KBM-7 (cell line): ENCODE measurements at places on chromosomes 7 and 10.
A peak's percentile ranks its signal among the peaks of the same experiment; 100 is the strongest.

- no peak for DNase-seq
These were observed 2.8 kb downstream of the EFCAB10 start for GRCh38 chr7:105578496-105578895.

- DNase-seq, result no peak
These were observed 148.4 kb downstream of the TNS3 start for GRCh38 chr7:47433564-47433895.

DNA sequence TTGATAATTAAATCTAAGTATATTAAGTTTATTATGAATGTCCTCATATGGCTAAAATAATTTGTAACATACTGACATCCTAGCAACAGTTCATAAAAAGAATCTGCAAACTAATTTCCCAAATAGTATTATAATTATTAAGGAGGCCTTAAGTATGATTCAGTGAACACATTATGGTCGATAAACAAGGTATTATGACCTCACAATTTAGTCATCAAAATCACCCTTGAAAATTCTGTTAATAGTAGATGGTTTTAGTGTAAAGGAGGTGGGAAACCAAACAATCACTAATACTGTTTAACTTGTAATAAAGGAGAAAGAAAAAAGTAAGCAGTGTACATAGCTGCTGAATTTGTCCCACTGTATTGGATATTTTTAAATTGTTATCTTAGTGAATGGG, 2.1 kb downstream of the ETV1 start:
- DNase-seq, result no peak

DNA sequence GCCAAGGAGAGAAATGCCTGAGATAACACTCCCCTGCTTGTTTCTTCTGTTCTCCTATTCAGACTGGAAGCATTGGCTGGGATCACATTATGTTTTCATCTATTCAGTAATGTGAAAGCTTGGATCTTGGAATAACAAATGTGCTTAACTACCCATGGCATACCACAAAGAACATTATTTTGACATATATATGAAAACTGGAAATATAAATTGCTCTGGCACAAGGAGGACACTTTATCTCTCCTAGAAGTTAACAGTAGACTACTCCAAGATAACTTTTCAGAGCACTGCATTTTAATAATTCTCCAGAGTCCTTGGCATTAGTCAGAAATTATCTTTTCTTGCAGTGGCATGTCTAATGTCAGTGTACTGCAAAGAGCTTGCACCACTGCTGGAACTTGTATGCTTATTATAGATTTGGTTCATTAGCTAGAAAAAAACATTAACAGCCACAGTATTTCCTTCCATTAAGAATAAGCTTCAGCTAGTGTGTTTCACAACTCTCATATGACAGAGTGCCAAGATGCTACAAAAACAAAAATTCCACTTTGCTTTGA, 169.3 kb upstream of the LRRN3 start:
- DNase-seq, result no peak

DNA sequence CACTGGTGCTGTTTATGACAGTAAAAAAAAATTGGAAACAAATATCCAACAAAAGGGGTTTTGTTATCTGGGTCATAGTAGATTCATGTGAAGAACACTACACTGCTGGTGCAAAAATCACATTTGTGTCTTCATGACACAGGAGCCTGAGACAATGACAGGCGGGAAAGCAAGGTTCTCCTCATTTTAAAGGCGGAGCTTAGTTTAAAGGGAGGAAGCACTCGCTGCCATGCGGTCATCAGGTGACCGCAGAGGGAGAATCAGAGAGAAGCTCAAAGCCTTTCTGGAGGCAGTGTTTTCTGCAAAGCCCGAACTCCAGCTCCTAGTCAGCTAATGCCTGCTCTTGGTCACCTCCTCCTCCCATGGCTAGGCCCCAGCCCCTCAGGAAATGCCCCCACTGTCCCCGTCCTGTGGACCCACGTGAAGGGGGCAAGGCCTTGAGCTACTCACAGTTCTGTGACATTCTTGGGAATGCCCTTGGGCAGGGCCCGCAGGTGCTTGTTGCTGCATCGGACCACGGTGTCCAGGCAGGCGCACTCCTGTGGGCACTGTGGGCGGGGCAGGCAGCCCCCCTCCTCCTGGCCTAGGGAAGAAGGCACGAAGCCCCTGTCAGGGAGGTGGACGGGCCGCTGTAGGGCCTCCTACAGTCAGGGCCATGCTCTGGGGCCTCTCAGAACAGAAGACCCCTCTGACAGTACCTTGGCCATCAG, 146.1 kb downstream of the SLIT1 start:
- peak; percentile 66 for DNase-seq

- DNase-seq, result no peak
These were observed 1247.4 kb upstream of the SORCS1 start for GRCh38 chr10:108411894-108412293.

DNA sequence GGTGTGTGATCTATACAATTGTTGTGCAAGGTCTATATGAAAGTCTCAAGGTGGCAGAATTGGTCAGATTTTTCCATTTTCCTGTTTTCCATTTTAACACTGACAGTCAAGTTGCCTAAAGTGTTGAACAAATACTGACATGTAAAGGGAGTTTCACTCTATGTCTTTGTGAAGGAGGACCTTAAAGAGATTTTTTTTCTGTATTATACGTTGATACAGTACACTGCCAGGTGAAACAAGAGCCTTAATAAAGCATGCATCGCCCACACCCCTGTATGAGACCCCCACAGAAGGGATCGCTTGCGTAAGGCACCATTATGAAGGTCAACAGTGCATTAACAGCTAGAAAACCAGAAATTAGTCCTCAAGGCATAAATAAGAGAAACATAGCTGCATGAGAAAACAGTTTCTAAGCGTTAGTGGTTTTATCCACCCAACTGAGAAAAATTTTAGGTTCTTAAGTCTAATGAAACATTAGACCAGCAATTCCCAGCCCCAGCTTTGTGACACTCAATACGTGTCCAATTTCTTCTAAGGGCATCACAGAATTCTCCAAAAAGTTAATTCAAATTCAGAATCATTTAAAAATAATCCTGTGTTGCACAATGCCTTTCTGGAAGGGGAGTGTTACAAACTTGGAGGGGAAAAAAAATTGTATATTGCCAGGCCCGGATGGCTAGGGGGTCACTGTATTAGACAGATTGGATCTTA, 6.9 kb downstream of the KLF6 start:
- DNase-seq, result no peak

GRCh38 chr7:116395141-116395791, 104.3 kb upstream of the CAV2 start:
- no peak for DNase-seq

DNA sequence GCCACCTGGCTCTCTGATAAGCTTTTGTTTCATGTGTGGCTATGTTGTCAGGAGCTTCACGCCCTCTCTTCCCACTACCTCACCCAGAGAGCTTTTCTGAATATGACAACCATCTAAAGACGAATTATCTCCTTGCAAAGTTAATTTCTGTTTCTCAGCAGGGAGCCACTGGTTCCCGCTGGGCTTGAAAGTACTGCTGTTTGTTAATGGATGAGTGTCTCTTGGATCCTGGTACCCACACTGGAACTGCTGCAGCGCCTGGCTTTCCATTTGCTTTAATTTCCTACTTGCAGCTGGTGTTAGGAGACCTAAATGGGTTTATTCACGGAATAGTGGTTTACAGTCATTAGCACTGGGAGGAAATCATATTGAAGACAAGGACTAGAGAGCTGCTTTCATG, 267.9 kb upstream of the LRGUK start:
- no peak for DNase-seq

- DNase-seq, result peak; percentile 81
These were observed 167.8 kb upstream of the ITGB1 start for GRCh38 chr10:33125522-33126517.

DNA sequence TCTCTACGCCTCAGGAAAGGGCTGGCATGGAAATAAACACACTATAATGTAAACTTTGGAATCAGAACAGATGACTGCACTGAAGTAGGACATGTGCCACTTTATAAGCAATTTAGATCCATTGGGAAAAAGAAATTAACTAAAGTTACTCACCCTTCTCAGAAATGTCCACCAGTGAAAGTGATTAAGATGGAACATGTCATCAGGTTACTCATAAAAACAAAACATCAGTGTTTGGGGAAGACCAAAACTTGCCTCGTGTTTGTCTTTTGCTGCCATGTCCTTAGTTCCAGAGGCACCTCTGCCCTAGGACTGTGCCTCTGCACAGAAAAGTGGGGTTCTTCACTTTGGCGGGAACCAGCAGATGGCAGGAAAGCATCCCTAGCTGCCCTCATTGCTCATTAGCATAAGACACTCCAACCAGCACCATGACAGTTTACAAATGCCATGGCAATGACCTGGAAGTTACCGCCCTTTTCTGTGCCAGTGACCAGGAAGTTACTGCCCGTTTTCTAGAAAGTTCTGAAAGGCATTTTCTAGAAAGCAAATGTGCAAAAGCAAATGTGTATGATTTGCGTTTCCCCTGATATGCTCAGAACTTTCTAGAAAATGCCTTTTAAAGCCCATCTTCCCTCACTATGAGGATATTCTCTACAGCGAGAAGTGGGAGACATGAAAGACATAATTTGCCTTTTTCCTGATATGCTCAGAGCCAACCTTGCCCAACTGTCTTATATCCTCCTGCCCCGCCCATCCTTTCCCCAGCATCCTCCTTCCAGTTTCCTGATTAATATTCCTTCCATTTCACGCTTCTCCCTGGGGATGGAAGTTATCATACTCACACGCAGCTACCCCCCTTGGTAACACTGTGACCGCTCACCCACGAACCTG, 258.2 kb downstream of the USP6NL start:
- no peak for DNase-seq

DNA sequence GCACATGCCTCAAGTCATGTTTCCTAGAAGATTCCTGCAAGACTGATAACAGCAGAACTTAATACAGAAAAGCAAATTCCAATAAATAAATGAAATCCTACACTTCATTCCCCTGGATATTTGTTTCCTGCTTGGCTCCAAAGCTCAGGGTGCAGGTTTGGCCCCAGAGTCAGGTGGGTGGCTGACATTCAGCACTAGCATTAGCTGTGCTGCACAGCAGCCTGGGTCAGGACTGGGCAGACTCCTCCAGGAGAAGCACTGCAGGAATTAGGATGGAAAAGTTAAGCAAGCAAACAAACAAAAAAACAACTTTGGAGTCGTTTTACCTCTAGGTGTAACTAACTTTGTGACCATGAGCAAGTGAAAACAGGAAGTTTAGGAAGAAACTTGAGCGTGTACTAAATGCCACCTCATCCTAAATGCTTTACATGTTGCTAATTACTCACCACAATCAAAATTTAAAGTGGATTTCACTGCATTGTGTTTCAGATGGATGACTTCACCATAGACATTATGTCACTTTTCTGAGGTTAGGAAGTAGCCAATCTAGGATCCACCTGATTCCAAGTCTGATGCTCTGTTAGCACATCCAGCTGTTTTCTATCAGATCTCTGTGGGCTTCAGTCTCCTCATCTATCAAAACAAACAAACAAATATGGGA, 239.4 kb downstream of the C7orf25 start:
- DNase-seq, result no peak

GRCh38 chr10:119190353-119190752, 11.7 kb upstream of the PRDX3 start:
- no peak for DNase-seq

GRCh38 chr7:47697543-47697942, 115.6 kb upstream of the TNS3 start:
- DNase-seq, result no peak

DNA sequence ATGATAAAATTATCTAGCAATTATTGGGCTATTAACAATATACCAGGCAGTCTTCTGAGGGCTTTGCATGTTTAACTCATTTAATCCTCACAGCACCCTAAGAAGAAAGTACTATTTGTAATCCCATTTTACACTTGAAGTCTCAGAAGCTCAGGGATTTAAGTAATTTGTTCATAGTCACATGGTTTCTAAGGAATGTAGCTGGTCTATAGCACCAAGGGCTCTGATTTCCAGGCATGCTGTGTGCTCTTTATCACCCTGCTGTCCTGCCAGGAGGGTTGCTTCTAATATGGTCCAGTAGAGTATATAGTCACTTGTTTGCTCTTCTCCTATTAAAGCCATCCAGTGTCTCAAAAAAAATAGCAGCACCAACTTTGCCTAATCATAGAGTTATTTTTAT, 417.2 kb downstream of the PLXDC2 start:
- no peak for DNase-seq

GRCh38 chr10:44194435-44194834, 190.5 kb downstream of the CXCL12 start:
- DNase-seq, result no peak
